ENCODE measurements at places on chromosomes 4 and X.

DNA sequence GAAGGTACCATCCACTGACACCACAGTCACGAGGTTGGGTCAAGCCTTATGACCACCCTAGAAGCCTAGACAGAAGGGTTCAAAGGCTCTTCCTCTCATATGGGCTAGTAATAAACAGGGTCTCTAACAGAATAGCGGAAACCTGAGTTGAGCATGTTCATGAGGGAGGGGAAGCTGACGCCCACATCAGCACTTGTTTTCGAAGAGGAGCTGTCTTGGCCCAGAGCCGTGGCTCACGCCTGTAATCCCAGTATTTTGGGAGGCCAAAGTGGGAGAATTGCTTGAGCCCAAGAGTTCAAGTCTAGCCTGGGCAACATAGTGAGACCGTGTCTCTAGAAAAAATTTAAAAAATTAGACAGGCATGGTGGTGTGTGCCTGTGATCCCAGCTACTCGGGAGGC is 21.5 kb upstream of the TMSB4X start:
- DNase-seq = no peak

DNA sequence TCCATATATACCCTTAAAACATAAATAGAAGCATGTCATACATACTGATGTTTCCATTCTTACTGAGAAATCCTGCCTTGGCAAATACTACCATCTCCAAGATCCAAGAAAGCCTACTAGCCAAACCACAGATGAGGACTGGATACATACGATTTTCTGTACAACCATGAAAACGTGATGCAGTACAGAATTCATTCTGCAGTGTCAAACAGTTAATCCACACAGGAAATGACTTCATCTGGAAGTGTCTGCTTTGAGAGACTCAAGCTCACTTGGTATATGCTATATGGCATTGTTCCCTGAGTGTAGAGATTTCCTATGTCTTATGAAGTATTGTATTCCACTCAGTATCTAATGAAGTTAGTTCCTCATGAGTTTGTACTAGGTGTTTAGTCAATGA is 94.3 kb downstream of the CT47B1 start:
- DNase-seq = peak; percentile 37

DNA sequence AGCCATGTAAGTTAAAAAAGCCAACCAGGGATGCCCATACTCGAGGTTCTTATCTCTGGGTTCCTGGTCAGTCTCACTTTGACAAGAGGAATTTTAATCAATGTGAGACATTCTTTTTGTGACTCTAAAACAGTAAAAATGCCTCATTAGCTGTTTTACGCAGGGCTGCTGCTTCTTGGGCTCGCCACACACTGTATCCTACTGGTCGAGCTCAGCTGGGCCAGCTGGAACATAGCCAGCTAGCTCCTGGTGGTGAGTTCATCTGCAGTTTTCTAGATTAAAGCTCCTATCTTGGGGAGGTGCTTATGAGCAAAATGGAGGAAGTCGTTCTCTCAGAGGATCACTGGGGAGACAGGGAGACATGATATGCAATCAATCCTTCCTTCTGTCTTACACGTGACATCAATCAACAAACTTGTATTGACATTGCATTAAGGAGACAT is 55.9 kb upstream of the LEF1 start:
- DNase-seq = no peak

DNA sequence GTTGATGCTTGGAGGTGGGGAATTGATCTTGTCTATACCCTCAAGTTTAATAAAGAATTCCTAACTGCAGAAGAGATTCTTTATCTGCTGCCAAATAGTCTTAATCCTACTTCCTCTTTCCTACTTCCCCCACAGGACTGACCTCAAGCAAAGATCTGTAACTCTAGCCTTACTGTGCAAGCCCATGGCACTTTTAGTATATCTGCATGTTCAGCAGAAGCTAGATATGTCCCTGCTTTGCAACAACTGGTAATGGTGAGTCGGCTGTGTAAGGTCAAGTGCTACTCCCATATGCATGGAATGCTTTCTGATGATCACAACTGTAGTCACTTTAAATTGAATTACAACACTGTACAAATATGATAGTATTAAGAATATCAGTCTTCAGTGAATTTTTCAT is 26.3 kb upstream of the PDS5A start:
- DNase-seq = peak; percentile 62

DNA sequence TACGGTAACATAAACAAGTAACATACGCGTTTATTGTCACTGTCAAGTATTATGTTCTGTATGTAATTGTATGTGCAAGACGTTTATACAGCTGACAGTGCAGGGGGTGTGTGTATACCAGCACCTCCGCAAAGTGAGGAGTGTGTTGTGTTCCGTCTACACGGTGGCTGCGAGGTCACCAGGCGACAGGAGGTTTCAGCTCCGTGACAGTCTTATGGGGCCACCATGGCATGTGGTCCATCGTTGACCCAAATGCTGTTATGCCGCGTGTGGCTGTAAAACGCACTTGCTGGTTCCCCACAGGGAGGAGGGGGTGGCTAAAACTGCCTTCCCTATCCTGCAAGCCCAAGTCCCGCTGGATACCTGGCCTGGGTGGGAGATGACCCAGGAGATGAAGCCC is 25.0 kb downstream of the NSG1 start:
- DNase-seq = no peak

GRCh38 chr4:8188743-8189550 is 10.1 kb upstream of the SH3TC1 start:
- peak; percentile 97 for DNase-seq

DNA sequence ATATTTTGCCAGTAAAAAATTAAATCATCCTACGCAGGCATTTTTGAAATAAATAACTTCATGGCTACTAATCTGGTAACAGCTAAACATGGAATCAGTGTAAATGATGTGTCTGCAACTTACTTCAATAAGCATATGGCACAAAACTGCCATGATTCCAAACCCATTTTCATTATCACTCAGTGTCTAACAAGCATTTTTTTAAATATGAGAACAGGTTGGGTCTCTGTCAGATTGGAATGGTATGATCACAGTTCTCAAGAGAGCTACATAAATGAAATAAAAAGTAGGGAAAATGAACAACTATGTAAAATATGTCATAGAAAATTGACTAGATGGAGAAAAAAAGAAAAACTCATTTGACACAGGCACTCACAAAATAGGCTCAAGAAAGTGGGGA is 476.9 kb upstream of the NWD2 start:
- no peak for DNase-seq

DNA sequence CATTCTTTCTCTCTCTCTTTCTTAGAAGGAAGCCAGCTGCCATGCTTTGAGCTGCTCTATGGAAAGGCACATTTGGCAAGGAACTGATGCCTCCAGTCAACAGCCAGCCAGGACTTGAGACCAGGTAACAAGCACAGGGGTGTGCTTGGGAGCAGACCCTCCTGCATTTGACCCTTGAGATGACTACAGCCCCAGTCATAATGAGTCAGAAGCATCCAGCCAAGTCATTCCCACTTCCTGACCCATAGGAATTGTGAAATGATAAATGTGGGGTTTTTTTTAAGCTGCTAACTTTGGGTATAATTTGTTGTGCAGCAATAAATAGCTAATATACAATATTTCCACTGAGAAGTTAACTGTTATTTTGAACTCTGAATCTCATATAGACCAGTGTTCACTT is 446.9 kb downstream of the GRXCR1 start:
- peak; percentile 98 for DNase-seq

DNA sequence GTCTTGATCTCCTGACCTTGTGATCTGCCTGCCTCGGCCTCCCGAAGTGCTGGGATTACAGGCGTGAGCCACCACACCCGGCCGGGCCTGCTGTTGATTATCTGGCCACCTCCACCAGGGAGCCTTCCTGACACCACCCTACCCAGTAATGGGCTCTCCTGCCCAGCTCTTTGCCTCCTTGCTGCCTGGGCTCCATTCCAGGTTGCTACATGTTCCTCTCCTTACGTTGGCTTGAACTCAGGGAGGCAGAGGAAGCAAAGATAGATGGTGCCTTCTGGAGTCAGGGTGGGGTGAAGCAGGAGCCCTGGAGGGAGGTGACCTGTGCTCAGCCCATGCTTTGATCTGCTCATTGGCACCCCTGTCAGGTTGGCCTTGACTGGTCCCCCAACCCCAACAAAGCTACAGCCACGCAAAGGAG is 26.3 kb downstream of the FLNA start:
- peak; percentile 9 for DNase-seq

DNA sequence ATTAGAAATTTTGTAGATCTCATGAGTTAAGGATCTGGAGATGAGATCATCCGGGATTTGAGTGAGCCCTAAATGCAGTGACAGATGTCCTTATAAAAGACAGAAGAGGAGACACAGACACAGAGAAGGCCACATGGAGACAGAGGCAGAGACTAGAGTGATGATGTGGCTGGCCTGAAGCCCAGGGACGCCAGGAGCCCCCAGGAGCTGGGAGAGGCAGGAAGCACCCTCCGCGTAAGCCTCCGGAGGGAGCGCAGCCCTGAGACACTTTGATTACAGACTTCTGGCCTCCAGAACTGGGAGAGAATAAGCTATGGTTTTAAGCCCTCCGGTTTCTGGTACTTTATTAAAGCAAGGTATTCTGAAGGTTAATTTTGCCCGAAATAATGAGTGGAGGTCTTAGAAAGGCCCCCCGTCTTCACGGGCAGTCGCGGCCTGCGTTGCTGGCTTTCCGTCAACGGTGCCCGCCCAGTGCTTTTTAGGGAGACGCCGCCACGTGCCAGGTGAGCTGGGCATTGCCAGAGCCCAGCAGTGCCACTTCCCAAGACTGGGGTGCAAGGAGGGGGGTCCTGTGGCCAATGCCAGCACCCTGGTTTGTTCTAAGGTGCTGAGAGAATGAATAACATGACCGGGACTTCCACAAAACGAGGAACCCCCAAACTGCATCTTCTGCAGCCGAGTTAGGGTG is 8.1 kb downstream of the DHRSX start:
- no peak for DNase-seq
